NCI-H2081 (cell line): ENCODE measurements at places on chromosomes 16 and 17.

GRCh38 chr16:11310997-11311561 is 29.9 kb upstream of the PRM1 start:
- no peak for DNase-seq

GRCh38 chr16:162271-162991 is 3.3 kb upstream of the HBM start:
- no peak for DNase-seq

GRCh38 chr16:30721167-30721566 is 22.2 kb downstream of the SRCAP start:
- no peak for DNase-seq

DNA sequence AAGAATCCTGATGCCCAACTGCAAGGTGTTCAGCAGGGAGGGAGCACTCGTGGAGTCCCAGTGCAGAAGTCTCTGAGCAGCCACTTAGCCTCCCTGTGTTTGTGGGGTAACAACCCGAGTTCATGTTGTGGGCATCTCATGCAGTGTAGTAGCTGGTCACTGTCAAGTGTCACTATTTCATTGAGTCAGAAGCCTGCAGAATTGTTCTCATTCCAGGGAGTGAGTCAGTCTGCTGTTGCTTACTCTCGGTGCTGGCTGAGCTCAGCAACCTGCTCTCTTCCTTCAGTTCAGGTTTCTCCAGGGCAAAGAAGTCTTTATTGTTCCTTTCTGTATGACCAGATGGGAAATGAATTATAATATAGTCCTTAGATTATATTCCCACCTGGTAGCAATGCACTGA is 24.1 kb downstream of the HMOX2 start:
- no peak for DNase-seq

GRCh38 chr17:53649201-53649600 is 173.5 kb upstream of the KIF2B start:
- no peak for DNase-seq

DNA sequence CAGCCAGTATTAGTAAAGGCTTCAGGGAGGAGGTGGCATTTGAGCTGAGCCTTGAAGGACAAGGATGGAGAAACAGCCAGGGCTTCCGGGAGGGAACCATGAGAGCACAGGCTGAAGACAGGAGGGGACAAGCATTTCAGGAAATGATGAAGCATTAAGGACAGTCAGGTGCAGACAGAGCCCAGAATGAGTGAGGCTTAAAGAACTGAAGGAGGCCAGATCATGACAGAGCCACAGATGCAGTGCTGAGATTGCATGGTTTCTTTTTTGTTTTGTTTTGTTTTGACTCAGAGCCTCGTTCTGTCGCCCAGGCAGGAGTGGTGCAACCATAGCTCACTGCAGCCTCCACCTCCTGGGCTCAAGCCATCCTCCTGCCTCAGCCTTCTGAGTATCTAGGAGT is 211.5 kb downstream of the SOX9 start:
- DNase-seq: no peak

DNA sequence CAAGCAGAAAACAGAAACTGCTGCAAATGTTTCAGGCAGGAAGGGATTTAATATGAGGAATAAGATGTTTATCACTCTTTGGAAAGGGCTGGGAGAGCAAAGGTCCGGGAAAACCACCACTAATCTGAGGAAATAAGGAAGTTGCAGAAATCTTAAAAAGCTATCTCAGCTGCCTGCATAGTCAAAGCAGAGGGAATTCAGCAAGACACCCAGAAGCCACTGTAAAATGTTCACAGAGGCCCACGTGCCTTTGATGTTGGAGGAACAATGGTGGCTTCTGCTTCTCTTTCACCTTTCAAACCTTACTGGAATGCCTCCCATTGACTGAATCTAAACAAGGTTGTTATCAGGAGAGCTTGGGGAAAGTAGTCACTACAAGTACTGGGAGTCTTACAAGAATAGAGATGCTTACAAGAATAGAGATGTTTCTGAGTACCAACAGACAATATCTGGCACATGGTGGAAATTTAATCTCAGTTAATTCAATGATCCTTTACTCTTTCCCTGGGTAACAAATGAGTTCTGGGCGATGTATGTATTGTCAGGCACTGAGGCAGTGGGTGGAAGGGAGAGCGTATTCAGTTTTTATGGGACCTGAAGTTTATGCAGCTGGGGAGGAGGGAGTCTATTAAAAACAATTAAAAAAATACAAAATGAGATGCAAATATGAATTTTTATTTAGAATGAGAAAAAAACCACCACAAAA is 56.1 kb upstream of the MED13 start:
- no peak for DNase-seq

DNA sequence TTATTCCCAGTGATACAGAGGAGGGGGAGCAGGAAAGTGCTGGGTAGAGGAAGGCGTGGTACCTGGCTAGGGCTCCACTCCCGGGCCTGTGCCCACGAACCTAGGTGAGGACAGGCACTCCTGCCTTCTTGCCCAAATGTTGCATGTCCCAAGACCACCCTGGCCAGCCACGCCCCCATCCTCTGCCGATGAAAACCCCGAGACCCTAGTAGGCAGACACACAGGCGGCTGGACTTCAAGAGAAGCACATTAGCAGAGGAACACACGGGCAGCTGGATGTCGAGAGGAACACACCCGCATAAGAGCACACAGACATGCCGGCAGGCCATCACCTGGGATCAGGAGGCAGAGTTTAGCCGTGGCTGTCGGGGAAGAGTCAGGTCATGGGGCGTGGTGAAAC is 1386.5 kb upstream of the GOT2 start:
- DNase-seq: no peak

- no peak for DNase-seq
These were observed 66.4 kb upstream of the MED9 start for GRCh38 chr17:17410357-17410756.

GRCh38 chr17:82087961-82088837 is 9.8 kb downstream of the FASN start:
- no peak for DNase-seq
